ENCODE measurements at places on chromosomes 5 and 9.

DNA sequence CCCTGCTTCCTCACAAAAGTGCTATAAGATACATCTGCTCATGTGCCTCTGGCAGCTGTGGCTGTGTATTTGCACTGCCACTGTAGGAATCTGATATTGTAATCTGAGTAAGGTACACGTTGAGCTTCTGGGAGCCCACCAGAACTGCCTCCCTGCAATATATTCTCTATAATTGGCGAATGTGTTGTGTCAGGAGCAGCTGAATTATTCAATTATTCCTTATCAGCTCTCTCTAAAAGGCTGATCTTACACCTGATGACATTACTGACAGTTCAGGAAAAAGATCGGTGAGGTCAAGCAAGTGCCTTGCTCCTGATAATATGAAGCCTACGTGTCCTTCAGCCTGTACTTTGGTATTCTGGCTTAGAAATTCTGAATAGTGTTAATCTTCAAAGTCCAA lies 1015.0 kb downstream of the CDH9 start:
- H3K4me3 ChIP-seq: no peak overlapping the region
- no peaks in the 10 kb centered on the region for H3K27me3 ChIP-seq
- no peaks in the 10 kb centered on the region for H3K36me3 ChIP-seq
- no peak overlapping the region for H3K27ac ChIP-seq
- no peak for DNase-seq

- peaks cover 18% of the 10 kb centered on the region for H3K27me3 ChIP-seq
- no peak overlapping the region for H3K27ac ChIP-seq
- no peak for DNase-seq
- peaks cover 2% of the 10 kb centered on the region for H3K4me1 ChIP-seq
- H3K36me3 ChIP-seq: no peaks in the 10 kb centered on the region
- H3K4me3 ChIP-seq: no peak overlapping the region
Measured at GRCh38 chr5:176716320-176716719, 69.0 kb downstream of the TSPAN17 start.

DNA sequence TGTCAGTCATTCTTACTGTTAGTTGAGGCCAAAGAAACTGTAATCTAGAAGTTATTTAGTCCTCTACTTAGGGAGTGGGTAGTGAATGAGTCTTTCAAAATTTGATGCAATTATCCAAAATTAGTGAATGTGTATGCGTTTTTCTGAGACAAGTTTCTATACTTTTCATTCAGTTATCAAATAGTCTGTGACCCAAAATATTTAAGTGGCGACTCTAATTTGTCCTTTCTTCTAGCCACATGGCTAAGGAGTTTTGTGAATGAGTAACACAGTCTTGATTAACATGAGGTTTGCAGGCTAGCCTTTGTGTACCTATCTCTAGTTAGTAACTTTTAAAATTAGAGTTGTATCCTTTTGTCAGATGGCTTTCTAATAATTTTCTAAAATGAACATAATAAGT lies 45.6 kb downstream of the COMMD10 start:
- H3K27ac ChIP-seq: no peak overlapping the region
- DNase-seq: no peak
- peaks cover 2% of the 10 kb centered on the region for H3K4me1 ChIP-seq
- H3K4me3 ChIP-seq: no peak overlapping the region
- no peaks in the 10 kb centered on the region for H3K27me3 ChIP-seq
- H3K36me3 ChIP-seq: peaks cover 4% of the 10 kb centered on the region

GRCh38 chr5:35161652-35162273 lies 68.5 kb downstream of the PRLR start:
- DNase-seq: no peak
- H3K4me1 ChIP-seq: no peaks in the 10 kb centered on the region
- H3K27ac ChIP-seq: no peak overlapping the region

GRCh38 chr9:133460405-133461175 lies 812 bp downstream of the CACFD1 start:
- H3K27me3 ChIP-seq: peaks cover 10% of the 10 kb centered on the region
- peak overlapping the region; percentile 58 for H3K4me3 ChIP-seq
- peaks cover 2% of the 10 kb centered on the region for H3K4me1 ChIP-seq
- no peak for DNase-seq

- H3K4me1 ChIP-seq: no peaks in the 10 kb centered on the region
- H3K4me3 ChIP-seq: no peak overlapping the region
Measured at GRCh38 chr5:142874540-142874939, 104.4 kb downstream of the ARHGAP26 start.

DNA sequence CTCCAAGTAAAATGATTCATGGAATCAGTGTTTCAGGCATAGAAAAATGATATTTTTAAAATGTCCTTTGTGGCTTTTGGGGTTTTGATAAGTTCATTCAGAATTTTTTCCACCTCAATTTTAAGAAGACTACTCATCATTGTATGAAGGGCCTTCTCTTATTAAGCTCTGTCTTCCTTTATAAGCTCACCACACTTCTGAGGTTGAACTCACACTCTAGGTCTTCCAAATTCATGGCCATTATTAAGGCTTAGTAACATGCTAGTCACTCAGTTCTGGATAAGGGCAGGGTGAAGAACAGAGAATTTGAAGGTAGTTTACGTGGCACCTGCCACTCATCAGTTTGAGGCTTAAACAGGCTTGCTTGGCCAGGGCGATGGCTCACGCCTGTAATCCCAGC lies 4.2 kb downstream of the MELK start:
- H3K27me3 ChIP-seq: no peaks in the 10 kb centered on the region
- H3K27ac ChIP-seq: peak overlapping the region; percentile 10
- DNase-seq: peak; percentile 16
- peaks cover 43% of the 10 kb centered on the region for H3K36me3 ChIP-seq

Measured in T-helper 2 cell treated with Interferon-gamma antibody and Interleukin-4, amounts not matched to agents 5 μg/mL and 100 μg/mL, for 36 hours (primary cell).